Stomach (tissue), 19 donors: ENCODE measurements at places on chromosomes 12 and 14.

GRCh38 chr12:55681142-55682077, 26.3 kb downstream of the ITGA7 start:
- DNase-seq = peak; percentile 71

DNA sequence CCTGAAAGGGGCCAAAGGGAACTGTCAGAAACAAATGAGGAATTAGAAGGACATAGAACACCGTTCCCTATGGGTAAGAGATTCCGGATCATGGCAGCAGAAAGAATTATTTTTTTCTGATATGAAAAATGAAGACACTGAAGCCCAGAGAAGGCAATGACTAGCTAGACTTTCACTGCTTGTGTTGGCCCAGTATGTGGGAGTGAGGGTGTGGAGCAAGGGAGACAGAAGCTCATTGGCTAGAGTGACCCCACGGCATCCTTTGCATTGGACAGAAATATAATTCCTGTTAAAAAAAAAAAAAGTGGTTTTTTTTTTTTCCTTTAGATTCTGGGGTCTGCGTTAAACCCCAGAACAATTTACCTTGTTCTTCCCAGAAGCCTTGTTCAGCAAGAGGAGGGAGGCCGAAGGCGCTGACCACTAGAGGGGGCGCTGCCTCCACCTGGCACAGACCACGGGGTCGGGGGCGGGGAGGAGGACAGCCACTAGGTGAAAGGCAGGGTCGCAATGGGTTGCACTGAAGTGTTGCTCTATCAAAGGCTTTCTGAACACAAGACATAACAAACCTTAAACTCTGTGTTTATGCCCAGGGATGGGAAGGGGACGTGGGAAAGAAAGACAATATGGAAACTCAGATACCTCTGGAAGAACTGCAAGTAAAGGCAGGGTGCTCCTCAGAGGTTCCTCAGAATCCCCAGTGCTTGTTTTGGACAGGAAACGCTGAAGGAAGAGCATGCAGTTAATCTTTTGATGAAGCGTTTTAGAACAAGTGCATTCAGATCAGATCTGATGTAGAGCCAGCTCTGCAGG, 156.8 kb downstream of the KCNA5 start:
- DNase-seq = peak; percentile 77

DNA sequence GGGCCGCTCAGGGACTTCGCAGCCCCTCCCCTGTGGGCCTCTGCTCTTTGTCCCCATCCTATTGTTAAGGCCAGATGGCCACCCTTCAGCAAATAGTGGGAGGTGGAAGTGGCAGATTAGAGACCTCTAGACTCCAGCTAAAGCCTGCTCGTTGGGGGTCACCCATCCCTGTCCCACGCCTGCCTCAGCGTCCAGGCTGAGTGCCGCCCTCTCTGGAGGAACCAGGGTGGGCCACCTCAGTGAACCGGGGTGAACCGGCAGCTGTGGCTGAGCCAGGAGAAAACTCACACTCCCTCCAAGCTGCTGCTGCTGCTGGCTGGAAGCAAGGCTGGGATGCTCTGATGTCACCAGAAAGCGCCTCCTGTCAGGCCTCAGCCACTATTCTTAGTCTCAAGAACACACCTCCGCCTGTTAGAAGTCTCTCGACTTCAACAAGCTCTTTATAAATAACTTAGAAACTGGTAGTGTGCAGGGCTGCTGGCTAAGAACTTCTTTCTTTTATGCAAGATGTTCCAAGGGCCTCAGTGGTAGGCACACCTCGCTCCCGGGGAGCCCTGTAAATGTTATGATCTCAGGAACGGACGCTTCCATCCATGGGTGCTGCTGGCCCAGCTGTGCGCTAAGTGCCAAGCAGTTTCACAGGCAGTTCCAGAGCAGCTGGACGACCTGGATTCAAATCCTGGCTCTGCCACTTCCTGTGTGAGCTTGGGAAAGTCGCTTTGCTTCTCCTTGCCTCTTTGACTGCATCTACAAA, 19.8 kb upstream of the TESC start:
- DNase-seq = no peak

DNA sequence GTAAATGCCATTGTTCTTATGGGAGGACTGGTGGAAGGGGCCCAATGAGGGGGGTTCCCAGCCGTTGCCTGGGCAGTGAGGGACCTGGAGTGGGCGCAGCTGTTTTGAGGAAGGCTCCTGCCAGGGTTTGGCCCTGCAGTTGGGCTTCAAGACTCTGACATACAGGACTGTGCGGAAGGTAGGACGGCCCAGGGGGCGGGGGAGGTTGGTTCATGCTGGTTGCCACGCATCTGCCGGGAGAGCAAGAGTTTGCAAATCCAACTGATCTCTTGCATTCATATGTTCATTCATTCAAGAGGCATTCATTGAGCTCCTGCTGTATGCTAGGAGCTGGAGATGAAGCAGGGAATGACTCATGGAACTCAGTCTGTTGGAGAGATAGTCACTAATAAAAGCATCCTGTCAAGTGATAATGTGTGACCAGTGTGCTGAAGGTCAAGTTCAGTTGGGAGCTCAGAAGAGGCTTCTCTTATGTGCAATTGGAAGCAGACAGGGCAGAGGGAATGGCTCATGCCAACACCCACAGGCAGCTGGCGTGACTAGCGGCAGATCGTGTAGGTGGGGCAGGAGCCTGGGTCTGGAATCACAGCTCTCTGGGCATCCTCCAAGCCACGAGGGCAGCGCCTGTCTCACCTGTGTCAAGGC, 7.8 kb downstream of the SH2B3 start:
- no peak for DNase-seq

GRCh38 chr14:55773312-55773711, 193.3 kb downstream of the KTN1 start:
- no peak for DNase-seq

DNA sequence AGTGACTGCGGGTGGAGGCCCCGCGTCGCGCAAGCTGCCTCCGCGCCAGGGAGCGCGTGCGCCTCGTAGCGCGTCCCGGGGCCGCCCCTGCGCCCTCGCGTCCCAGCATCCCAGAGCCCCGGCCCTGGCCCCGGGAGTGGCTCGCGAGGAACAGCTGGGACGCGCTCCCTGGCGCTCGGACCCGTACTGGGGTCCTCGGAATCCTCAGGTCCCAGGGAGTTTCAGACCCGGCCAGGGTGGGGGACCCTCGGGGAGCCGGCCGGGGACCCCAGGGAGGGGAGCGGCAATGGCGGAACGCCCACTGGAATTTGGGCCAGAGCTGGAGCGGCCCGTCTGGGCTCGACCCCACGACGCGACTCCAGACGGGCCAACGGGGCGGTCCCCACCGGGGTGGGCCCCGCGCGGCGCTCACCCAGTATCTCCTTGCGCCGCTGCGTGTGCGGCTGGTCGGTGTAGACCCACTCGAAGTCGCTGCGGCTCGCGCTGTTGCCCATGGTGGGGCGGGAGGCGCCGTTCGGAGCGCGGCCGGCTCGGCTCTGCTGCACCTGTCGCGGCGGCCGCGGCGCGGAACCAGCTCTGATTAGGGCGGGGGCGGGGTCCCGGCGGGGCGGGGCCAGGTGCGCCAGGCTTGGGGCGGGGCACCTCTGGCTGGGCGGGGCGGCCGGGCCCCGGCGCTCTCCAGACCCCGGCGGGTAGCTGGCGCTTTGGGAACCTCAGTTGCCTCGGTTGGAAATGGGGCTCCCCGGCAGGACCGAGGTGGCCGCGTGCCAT, at the start of gene DEGS2:
TSS of gene DEGS2 (minus strand) at position 552 of the 771 bp plus-strand sequence. CDS start at position 494, 58 bp downstream.
- peak; percentile 86 for DNase-seq

DNA sequence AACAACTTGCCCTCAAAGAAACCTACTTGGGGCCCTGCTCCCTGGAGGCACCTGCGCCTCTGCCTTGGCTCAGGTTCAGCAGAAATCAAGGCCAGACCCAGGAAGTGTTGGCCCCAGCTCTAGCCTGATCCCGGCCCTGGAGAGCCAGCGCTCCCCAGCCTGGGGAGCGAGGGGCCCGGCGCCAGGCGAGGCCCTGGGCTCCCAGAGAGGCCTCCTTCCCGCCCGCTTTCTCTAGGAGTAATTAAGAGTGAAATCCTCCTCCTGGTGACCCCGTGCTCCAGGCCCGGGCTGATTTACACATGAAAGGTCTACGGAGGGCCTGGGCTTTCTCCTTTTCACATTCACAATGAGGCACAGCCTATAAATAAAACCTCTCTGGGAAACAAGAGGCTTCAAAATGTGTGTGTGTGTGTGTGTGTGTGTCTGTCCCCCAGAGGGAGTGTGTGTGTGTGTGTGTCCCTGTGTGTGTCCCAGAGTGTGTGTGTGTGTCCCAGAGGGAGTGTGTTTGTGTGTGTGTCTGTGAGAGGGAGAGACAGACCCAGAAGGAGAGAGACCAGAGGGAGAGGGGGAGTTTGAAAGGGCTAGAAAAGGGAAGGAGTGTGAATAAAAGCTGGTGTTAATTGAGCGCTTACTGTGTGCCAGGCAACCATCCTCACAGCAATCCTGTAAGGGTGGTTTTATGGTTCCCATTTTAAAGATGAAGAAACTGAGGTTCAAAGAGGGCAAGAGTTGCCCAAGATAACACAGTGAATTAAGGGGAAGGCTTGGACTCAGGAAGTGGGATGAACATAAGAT, 23.8 kb upstream of the COX6A1 start:
- peak; percentile 61 for DNase-seq

GRCh38 chr12:29889737-29890136, 106.0 kb upstream of the TMTC1 start:
- peak; percentile 55 for DNase-seq

DNA sequence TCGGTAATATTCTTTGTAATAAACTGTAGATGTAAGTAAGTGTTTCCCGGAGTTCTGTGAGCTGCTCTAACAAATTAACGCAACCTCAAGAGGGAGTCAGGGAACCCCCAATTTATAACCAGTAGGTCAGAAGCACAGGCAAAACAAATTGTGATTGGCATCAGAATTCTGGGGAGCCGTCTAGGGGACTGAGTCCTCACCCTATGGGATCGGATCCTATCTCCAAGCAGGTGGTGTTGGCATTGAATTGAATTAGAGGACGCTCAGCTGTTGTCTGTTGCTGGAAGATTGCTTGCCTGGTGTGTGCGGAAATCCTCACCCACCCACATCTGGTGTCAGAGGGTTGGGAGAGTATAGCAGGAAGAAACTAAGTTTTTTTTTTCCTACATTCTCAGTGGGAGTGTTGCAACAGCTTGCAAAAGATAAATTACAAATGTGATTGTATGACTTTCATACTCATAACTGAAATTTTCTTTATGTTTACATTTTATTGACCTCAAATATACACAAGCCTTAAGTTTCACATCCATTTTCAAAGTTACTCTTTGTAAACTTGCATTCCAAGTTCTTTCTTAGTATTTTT, 5.5 kb downstream of the TMEM52B start:
- no peak for DNase-seq

DNA sequence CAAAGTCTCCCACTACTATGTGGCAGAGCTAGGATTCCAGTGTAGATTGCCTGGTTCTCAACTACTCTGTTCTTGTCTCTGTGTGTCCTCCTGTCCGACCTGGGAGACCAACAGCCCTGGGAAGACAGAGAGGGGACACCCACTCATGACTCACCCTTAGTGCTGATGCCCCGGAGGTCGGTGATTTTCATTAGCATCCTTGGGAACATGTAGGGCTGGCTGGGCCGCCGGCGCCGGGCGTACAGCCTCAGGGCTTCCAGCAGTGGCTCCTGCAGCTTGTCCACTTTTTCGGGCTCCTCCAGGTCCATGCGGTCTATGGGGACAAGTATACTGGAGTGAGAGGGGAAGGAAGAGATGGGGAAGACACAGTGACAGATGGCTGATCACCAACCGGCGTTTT, 5.9 kb upstream of the ITGB7 start:
- no peak for DNase-seq
